ENCODE measurements at places on chromosomes 7 and 10.

DNA sequence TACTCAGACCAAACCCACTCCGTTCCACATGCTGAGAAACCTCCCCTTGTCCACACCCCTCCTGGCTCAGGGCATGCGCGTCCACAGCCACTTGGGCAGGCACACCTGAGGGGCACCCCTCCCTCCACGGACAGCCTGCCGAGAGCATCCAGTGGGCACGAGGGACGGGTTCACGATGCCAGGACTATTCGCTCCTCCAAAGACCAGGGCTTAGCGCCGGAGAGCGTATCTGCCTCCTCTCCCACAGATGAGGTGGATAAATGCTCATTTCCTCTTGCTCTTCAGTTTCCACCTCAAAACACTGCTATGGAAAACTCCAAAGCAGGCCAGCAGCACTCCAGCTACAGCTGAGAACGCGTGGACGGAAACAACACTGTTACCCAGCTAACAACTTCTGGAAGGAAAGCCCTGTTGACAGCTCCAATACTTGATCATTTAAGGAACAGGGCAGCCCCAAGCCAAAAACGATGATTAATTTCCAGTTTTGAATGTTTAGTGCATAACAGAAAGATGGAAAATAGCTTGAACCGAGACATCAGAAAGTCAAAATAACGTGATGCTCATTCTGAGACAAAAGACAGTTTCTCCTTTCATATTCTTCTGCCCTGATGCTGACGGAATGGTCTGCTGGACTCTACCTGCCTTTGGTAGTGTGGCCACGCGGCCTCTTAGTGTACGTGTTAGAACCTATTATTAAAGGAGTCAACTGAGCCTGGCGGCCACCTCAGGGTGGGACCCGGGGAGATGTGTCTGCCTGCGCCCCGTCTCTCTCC, 204.7 kb downstream of the DNAJB6 start:
- DNase-seq, result no peak

DNA sequence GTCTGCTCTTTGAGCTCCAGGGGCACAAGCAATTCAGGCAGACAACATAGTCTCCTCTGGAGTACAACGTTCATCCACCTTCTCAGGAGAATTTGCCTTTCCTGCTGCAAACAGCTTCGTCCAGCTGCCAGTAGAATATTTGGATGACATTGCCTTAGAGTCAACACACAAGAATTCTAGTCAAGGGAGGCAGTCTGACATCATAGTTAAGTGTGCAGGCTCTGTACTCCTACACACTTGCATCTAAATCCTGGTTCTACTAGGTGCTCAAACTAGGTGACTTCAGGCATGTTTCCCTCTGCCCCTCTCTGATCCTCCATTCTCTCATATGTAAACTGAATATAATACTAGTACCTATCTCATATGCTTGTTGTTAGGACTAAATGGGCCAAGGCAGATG, 314.8 kb downstream of the HPSE2 start:
- DNase-seq, result no peak

DNA sequence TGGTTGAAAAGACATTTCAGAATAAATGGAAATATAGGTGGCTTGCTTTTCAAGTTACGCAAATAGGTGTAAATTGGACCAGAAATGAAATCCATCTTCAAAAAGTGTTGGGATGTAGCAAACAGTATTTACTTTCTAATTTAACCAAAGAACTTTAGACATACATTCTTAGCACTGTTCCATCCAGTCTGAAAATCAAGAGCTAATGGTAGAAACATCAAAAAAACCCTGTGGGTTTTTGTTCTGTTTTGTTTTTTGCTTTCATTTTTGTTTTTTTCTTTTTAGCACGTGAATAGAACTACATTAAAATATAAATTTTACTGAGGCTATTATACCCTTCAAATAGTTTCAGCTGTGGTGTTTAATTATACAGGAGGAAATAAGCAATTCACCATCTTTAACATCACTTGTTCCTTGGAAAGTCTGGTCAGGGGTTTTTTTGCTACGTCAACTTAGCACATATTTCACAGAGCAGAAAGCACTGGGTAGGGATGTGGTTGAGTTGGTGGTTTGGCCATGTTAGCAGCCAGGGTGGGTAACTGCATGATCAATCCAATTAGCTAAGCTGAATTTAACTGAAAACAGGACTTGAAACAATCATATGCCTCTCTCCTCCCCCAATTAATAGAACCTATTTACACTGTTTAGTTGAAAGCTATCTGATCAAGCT, 275.4 kb upstream of the PFKP start:
- no peak for DNase-seq

- peak; percentile 39 for DNase-seq
These were observed 731.1 kb downstream of the ZWINT start for GRCh38 chr10:55629793-55630490.

- DNase-seq, result no peak
These were observed 98.5 kb downstream of the POLR1F start for GRCh38 chr7:19610194-19610943.

GRCh38 chr7:65872776-65873581, at the start of gene VKORC1L1:
TSS of gene VKORC1L1 (plus strand) at chr7:65873074. CDS start at chr7:65873372, 298 bp downstream.
- DNase-seq, result peak; percentile 95

DNA sequence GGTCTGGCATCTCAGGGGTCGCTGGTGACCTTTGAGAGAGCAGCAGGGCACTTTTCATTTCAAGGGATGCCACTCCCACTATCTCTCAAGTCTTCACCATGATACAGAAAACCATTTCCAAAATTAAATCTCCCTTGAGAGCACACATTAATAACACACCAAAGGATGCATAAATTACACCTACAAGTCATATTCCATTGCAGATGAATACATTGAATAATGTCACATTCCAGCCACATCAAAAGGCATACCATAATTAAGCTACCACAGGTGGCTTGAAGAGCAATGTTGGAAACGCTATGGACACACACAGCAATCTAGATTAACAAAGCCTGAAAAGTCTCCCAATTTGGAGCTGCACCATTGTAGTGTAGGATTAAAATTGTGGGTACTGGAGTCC, 353.3 kb upstream of the ZMIZ1 start:
- peak; percentile 13 for DNase-seq

GRCh38 chr10:66805612-66806011, 120.2 kb upstream of the LRRTM3 start:
- no peak for DNase-seq

DNA sequence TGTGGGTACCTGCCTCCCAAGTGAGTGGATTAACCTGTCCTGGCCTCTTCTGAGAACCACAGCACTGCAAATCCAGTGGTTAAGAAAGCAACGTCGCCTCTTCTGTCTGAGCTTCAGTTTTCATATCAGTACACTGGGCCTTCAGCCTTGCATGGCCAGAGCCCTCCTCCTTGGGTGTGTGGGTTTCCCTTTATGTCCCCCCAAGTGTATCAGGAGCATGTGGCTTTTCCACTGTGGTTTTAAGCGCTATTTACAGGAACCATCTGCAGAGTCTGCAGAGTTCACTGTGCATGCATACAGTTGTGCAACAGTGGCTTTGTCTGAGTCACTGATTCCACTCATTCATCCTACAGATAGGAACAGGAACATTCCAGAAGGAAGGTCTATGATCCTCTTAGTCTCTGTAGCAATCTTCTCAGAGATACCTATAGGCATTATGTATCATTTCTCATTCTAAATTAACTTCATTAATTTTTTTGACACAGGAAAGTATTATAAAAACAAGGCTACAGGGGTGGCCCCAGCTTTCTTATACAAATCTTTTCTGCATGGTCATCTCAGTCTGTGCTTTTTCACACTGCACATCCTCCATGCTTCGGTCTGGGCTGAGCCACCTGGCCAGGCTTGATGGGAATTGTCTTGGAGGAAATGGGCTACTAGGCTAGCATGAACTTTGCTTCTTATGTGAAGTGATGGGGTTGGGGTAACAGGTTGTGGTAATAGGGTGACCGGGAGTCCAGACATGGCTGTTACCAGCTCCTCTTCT, 17.1 kb downstream of the MBL2 start:
- no peak for DNase-seq

DNA sequence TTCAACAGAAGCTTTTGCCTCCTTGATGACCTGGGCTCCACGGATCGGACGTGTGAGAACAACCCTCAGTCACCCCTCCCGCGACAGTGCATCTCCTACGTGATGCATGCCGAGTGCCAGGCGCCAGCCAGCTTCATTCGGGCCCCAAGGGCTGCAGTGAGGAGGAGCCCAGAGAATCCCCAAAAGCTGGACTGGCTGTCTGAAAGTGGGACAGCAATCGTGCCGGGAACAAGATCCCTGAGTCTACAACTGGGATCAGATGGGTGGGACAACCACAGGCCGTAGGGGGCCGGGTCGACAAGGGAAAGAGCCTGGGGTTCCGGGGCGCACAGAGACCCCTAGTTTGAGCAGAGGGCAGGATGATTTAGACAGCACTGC, 27.2 kb downstream of the EBF3 start:
- DNase-seq, result no peak

DNA sequence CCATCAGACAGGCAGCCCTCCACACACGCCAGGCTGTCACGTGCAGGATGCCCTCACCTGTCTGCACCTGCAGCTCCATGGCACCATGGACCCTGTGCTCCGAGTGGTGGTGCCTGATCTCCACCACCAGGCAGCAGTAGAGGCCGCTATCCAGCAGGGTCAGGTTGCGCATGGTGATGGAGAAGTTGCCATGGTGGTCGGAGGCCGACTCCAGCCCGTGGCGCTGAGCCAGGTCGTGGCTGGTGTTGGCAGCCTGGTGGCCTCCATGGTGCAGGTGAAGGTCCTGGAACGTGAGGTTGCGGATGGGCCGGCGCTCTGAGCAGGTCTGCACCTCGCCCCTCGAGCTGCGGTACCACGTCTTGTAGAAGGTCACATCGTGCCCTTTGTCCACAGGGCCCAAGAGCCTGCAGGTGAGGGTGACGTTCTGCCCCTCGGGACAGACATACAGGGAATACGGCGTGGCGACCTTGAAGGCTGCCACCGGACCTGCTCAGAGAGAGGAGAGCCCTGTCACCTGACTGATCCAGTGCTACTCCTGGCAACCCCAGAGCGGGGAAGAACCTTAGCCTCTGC, 11.7 kb downstream of the VSIR start:
- DNase-seq, result no peak

DNA sequence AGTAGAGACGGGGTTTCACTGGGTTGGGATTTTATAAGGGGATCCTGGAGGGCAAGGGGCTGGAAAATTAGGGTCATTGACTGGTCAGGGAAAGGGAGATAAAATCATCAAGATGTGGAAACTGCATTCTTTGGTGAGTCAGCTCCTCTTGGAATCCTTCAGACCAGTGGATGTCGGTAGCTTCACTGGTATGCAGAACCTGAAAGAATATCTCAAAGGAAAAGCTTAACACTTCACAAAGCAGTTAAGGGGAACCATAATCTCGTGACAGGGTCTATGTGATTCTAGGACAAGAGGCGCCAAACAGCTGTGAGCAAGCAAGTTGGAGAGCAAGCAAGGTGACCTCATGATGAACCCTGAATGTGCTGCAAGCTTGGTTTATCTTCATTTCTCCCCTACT, 634.7 kb upstream of the AUTS2 start:
- no peak for DNase-seq

- no peak for DNase-seq
These were observed 807.2 kb upstream of the MBL2 start for GRCh38 chr10:53579773-53580172.

DNA sequence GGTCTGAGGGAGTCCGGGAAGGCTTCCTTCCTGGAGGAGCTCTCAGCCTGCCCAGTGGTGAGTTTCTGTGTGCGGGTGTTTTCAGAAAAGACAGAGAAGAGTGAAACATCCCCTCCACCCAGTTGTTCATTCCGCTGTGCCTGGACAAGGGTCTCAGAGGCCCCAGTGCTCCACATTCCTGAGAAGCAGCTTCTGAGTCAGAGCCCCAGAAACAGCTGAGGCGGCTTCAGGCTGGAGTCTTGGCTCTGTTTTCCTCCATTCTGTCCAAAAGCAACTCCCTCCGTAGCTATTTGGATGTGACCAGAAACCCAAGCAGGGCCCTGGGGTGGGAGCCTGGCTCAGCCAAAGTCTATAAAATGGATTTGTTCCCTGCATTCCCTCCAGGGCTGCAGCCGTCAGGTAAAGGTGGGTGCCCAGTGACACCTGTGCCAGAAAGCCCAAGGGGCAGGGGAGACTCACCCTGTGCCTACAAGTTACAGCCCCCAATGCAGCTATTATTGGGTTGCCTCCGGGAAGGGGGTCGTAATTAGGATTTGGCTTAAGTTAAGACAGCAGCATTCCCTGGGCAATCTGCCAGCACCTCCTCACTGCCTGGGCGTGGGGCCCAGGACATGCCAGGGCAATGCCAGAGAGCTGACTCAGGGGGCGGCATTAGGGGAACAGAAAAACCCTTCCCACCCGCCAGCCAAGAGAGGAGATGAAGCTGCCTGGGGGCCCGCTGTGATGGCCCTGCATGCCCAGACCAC, 13.1 kb upstream of the CAMK2G start:
- DNase-seq, result no peak

DNA sequence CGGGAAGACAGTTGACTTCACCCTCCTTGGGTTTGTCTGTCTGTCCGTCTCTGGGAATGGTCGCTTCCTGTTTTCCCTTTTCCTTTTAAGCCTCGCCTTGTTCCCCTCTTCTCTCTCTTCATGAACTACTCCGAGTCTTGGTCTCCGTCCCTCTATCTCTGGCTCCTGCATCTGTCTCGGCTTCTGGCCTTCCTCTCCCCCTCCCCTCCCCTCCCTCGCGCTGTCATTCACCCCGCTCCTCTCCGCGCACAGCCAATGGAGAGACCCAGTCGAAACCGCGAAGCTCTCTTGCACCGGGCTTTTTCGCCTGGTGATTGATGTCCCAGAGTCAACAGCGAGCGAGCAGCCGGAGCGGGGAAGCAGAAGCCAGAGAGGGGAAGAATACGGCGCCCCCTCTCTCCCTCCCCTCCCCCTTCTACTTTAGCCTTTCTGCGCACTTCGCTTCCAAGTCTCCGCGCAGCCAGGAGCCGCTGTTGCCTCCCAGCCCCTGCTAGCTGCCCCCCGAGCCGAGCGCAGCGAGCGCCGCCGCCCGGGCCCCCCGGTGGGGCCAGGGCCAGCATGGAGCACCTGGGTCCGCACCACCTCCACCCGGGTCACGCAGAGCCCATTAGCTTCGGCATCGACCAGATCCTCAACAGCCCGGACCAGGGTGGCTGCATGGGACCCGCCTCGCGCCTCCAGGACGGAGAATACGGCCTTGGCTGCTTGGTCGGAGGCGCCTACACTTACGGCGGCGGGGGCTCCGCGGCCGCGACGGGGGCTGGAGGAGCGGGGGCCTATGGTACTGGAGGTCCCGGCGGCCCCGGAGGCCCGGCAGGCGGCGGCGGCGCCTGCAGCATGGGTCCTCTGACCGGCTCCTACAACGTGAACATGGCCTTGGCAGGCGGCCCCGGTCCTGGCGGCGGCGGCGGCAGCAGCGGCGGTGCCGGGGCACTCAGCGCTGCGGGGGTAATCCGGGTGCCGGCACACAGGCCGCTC, at the start of gene TLX1:
Gene TLX1 (plus strand): TSS at position 317 of the 978 bp plus-strand sequence. CDS start 242 bp downstream, at position 559.
- DNase-seq, result peak; percentile 64

GRCh38 chr7:143314127-143314526, 1.8 kb upstream of the CLCN1 start:
- DNase-seq, result no peak

DNA sequence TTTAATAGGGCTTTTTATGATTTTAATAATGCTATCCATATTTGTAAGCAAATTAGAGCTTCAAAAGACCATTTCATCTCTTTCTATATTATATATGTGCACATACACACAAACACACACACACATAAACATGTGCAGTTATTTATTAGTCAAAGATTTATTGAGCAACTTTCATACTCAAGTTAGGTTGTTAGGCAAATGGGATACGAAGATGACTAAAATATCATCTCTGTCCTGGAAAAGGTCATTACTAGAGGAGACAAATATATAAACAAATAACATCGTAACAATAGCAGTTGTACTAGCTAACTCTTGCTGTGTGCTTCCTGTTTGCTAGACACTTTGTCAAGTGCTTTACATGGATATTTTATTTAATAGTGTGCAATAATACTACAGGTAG, 307.9 kb downstream of the SNX13 start:
- DNase-seq, result no peak
